ENCODE measurements at places on chromosomes 7 and 10.

DNA sequence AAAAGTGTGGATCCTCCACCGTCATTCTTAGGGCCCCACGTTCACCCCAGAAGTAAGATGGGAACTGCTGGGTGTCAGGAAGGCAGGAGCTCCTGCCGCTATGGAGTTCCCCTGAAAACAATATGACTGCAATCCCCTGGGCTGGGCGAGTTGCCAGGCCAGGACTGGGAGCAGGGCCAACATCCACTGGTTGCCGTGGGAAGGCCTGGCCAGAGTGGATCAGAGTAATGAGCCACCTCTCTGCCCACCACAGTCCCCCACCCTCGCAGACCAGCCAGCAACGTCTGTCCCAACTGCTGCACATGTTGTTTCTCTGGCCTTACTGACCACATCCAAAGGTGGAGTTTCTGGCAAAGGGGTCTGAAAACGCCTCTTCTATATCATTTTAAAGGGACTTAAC is 86.6 kb downstream of the STRA8 start:
- DNase-seq = no peak

- no peak for DNase-seq
Observed at GRCh38 chr7:118352867-118353453, 128.5 kb downstream of the ANKRD7 start.

DNA sequence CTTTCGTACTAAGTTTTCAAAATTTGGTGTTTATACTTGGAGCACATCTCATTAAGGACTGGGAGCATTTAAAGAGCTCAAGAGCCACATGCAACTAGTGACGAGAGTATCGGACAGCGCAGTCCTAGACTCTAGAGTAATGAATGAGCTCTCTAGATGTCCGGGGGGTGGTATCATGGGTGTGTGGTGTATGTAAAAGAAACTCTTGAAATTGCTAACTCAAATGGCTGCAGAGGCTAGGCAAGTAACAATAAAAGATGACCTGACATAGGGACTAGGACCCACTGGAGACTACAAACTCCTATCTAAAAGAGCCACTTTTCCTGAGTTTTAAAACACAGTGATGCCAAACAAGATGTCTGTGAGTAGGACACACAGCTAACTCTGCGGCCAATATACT is 14.0 kb downstream of the MYOZ1 start:
- no peak for DNase-seq

- no peak for DNase-seq
Observed at GRCh38 chr10:86693275-86693674, 25.0 kb downstream of the LDB3 start.

- DNase-seq = no peak
Observed at GRCh38 chr7:22723181-22723601, 3.8 kb upstream of the IL6 start.
